SW480 (cell line): ENCODE measurements at places on chromosomes 16 and 17.
A peak's percentile ranks its signal among the peaks of the same experiment; 100 is the strongest.

GRCh38 chr17:51161541-51161940 lies 4.7 kb upstream of the NME2 start:
- DNase-seq = no peak

GRCh38 chr16:30533748-30534367 lies 800 bp downstream of the ZNF747 start:
- no peak for DNase-seq

- DNase-seq = peak; percentile 95
Measured at GRCh38 chr17:62819511-62820221, 11.6 kb upstream of the MARCHF10 start.

GRCh38 chr17:30947796-30948195 lies 23.0 kb upstream of the RNF135 start:
- no peak for DNase-seq

DNA sequence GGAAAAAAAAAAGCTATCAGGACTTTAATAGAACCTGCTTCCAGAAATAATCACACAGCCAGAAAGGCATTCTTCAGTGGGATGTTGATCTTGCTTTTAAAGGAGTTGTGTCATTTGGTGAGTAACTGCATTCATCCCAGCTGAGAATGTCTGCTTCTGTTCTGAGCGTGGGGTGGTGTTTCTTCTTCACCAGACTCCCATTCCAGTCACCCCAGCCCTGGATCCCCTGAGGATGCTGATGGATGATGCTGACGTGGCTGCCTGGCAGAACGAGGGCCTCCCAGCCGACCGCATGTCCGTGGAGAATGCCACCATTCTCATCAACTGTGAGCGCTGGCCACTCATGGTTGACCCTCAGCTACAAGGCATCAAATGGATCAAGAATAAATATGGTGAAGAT lies 122.5 kb downstream of the ZNF18 start:
- no peak for DNase-seq

DNA sequence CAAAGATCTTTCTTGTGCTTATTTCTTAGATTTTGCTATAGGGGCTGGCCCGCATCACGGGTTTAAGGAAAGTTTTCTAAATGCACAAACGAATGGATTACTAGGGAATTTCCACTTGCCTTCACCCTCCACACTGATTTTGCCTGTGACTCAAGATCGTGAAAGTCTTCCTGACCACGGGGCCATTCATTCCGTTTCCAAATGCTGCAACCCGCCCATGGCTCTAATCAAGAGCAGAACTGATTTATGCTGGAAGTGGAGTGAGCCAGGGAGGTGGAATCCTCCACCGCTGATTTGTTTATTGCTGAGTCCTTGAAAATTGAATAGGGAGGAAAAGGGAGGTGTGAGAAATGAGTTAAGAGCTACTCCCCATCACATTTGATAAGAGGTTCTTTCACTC lies 52.4 kb downstream of the CA10 start:
- no peak for DNase-seq

DNA sequence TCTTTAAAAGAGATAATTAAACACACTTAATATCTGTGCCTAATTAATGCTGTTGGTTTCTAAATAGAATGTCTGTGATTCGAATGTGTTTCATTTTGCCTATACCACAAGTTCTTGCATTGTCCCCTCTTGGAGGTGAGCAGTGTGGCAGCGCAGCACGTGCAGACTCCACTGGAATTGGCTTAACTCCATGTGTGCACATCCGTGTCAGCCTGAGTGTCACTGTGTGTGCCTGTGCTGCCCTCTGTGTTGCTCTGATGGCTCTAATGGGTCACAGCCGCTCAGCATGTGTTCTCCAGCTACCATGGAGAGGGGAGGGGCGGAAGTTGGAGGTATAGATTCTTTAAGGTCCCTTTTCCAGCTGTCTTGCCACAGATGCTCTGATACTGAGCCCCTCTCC lies 226.6 kb downstream of the SPECC1 start:
- DNase-seq = no peak

DNA sequence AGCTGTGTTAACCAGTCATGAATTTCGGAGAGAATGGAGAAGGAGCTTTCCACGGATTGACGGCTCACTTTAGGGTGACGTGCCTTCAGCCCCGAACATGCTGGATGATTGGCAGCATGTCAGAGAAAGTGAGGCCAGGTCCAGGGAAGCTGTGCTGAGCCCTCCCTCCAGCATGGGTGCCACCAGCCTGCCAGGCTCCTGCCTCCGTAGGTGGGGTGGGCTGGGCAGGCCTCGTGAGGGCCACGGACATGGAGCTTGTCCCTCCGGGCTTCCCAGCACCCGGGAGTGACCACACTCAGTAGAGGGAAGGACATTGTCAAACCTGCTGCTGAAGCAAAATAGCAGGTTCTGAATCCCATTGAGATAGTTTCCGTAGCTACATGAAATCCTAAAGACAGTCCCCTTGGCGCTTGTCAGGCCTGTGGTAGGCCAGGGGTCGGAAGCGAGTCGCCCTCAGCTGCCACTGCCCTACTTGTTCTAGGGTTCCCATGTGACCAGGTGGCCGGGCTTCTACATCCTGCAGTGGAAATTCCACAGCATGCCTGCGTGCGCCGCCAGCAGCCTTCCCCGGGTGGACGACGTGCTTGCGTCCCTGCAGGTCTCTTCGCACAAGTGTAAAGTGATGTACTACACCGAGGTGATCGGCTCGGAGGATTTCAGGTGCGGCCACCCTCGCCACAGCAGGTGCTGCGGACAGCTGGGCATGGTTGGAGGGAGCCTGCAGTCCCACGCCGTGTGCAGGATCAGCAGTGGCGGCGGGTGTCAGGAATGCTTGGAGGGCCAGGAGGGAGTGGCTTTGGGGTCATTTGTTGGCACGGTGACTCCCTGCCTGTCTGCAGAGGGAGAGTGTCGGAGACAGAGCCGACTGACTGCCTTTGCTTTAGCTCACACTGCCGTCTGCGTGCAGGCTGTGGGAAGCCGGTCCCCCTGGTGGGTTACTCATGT lies 72.3 kb downstream of the SEC14L1 start:
- DNase-seq = no peak

GRCh38 chr16:56399047-56399446 lies 26.3 kb downstream of the AMFR start:
- DNase-seq = no peak

GRCh38 chr16:80330803-80331202 lies 210.0 kb upstream of the DYNLRB2 start:
- DNase-seq = no peak

DNA sequence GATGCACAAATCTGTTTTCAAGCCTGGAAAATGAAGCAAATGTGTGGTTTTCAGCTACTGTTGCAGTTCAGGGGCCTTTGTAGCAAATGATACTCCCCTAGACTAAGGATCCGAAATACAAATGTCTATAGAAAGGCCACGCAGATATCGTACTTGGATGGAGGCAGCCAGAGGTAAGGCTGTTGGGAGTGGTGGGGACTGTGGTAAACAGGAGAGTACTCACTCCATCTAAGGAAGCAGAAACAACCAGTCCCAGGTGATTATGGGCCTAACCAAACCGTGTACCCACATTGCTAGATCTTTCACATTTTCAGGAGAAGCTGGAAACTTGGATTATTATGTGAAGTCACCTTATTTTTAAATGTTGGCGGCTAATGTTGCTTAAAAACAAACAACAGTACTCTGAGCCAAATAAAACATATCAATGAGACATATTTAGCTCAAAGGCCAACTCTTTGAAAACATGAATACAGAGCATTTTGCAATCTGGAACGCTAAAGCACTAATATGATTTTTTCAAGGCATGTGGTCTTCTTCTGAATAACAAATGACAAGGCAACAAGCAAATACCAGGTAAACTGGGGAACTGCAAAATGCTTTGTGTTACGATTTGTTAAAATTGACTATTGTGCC lies 110.1 kb downstream of the YPEL2 start:
- no peak for DNase-seq

DNA sequence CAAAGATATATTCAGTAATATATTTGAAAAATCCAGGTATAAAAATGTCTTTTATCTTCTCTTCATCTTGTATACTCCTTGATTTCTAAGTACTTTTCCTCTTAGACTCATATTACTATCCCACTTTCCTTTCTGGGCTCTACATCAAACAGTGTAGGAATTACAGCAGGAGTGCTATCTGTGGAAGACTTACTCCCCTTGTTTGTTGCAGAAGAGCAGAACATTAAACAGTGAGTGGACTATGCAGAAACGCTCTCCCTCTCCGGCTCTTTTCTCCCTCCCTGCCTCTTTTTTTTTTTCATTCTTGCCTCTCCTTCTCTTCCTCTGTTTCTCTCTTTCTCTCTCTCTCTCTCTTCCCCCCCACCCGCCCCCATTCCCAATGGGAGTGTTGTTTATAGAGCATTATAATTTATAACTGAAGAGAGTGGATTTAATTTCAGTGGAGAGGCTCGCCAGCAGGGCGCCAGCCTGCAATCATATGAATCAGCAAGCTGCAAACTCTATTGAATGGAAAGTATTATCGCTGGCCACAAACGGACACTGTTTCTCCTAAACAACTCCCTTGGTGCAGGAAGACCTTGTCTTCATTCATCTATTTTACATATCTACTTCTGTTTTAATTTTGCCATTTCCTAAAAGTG lies 242.3 kb upstream of the TBX2 start:
- no peak for DNase-seq

- peak; percentile 51 for DNase-seq
Measured at GRCh38 chr17:68048996-68049395, 13.5 kb downstream of the KPNA2 start.

- no peak for DNase-seq
Measured at GRCh38 chr17:34384271-34384670, 21.2 kb upstream of the CCL1 start.

DNA sequence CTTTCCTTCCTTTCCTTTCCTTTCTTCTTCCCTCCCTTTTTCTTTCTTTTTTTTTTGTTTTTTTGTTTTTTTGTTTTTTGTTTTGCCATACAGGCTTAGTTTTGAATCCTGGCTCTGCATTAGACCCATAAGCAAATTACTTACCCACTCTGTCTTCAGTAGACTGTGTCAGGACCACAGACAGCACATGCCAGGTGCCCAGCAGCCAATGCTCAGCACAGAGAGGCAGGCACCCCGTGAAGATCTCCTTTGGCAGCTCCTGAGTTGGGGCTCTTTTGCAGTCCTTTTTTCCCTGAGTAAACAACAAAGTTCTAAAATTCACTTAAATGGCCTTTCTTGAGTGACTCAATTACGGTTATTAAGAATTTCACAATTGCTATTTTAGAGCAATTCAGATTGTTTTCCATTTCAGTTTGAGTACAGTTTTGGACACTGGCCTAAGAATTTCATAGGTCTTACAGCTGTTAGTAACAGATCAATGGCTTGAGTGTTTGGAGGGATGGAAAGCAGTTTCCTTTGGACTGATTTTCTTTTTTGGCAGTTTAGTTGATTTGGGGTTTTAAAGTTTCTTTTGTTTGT lies 26.2 kb upstream of the SLC5A11 start:
- no peak for DNase-seq

DNA sequence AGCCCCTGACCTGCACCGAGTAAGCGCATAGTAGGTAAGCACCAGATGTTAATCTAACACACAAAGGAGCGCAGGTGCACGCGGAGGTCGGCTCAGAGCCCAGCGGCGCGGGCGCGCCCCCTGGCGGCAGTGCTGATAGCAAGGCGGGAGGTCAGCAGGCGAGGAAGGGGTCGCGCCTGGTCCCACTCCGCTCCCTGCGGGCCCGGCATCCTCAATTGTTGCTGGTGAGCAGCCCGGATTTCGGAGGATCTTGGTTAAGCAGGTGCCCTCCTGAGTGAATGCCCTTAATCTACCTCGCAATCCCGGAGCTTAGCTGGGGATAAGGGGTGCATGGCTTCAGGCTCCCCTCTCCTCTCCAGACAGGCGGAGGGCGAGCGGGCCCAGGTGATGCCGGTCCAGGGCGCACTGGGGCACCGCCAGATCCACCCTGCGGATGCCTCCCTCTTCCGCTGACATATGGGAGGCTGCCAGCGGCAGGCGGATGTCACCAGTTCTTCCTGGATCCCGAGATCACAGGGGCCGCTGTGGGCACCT lies 4.0 kb upstream of the WNT3 start:
- DNase-seq = peak; percentile 36

DNA sequence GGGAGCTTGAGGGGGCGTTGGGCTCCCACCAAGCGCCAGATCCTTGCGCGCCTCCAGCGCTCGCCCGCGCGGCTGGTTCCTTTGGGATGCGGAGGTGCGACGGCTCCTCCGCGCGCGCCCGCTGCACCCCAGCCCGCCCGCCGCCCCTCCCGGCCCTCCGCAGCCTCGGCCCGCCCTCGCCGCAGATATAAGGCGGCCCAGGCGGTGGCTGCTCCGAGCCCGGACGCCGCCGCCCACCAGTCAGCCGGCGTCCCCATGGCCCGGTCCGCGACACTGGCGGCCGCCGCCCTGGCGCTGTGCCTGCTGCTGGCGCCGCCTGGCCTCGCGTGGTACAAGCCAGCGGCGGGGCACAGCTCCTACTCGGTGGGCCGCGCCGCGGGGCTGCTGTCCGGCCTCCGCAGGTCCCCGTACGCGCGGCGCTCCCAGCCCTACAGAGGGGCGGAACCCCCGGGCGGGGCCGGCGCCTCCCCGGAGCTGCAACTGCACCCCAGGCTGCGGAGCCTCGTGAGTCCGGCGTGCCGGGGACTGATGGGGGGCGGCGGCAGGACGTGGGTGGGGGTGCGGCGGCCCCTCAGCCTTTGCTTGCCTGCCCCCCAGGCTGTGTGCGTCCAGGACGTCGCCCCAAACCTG lies at the start of gene NPB:
Gene NPB, plus strand, starts transcription at position 216 of the 630 bp plus-strand sequence. Its CDS starts 40 bp downstream, at position 256.
- DNase-seq = no peak

GRCh38 chr17:556431-556995 lies 158.1 kb downstream of the VPS53 start:
- no peak for DNase-seq

GRCh38 chr16:61366006-61366405 lies 670.2 kb downstream of the CDH8 start:
- no peak for DNase-seq

DNA sequence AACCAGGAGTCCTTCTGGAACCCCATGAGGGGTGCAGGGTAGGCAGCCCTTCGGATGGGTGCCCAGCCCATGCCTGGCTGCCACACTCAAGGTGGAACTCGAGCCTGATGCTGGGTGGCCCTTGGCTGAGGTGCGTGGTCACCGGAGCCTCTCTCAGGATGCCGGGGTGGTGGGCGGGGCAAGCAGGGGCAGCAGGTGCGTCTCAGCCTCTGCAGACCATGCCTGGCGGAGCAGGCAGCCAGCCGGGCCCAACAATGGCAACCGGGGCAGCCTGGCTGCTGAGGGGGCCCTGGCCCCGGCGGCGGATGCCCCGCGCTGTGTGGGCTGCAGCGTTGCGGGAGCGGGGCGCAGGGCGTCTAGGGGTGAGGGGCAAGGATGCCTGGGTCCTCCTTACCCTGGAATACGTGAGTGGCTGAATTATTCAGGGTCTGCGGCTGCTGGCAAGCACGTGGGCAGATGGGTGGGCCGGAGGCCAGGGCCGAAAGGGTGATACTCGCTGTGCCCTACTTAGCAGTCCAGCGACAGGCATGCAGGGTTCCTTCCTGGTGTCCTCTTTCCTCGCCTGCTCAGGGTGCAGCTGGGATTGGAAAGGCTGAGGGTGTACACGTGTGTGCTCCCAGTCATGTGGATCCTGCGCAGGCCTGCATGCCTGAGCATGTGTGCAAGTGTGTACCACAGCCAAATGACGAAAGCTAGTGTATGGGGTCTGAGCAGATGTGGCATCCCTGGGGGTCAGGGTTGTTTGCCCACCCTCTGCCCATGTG lies 14.6 kb downstream of the MYO15A start:
- DNase-seq = no peak

- peak; percentile 69 for DNase-seq
Measured at GRCh38 chr17:41666237-41666641, 22.4 kb upstream of the EIF1 start.
